ENCODE measurements at places on chromosomes 2 and 18. TPM values are rescaled to one million over a fixed set of nuclear protein-coding genes. Genes with fewer than 3 reads are reported as not detected.

The PTPN18 gene
- 30.2 TPM for total RNA-seq

The ALK gene
- total RNA-seq = not detected

The REG3G gene
- not detected for total RNA-seq

The PREPL gene
- 52.8 TPM for total RNA-seq

The UPP2 gene
- total RNA-seq = not detected

The DTNA gene
- 6.2 TPM for total RNA-seq

The TUBB8B gene
- total RNA-seq = not detected

The SRD5A2 gene
- total RNA-seq = not detected

The TMEM237 gene
- 37.9 TPM for total RNA-seq

The ABCB11 gene
- not detected for total RNA-seq

The EML6 gene
- 1.1 TPM for total RNA-seq

The EMILIN1 gene
- 212 TPM for total RNA-seq

The TACR1 gene
- not detected for total RNA-seq

The CACNB4 gene
- 3.4 TPM for total RNA-seq

The CRYGC gene
- total RNA-seq = not detected

The APOB gene
- total RNA-seq = 0.21 TPM

The RBKS gene
- total RNA-seq = 0.99 TPM

The DSC3 gene
- total RNA-seq = 5.6 TPM

The NR4A2 gene
- 1.8 TPM for total RNA-seq

The FTCDNL1 gene
- total RNA-seq = 0.76 TPM

The ACADL gene
- total RNA-seq = not detected

The HOXD1 gene
- total RNA-seq = not detected

The TRIM43 gene
- total RNA-seq = not detected

The LBX2 gene
- total RNA-seq = 1.0 TPM

The PPP1R1C gene
- total RNA-seq = 1.5 TPM

The HAT1 gene
- total RNA-seq = 44.6 TPM

The LOXHD1 gene
- total RNA-seq = not detected

The RAMP1 gene
- 93.4 TPM for total RNA-seq

The POTEC gene
- total RNA-seq = not detected

The DDX18 gene
- total RNA-seq = 49.4 TPM

The FSHR gene
- total RNA-seq = not detected

The CARF gene
- total RNA-seq = 17.0 TPM

The GDF7 gene
- 9.0 TPM for total RNA-seq

The MEIS1 gene
- 0.86 TPM for total RNA-seq

The SPIRE1 gene
- 47.0 TPM for total RNA-seq

The G6PC2 gene
- not detected for total RNA-seq

The MYCN gene
- 0.54 TPM for total RNA-seq

The INHBB gene
- total RNA-seq = 0.50 TPM

The PAPOLG gene
- 15.1 TPM for total RNA-seq

The ARL4C gene
- total RNA-seq = 37.1 TPM

The GPR17 gene
- total RNA-seq = not detected

The TRABD2A gene
- total RNA-seq = 0.21 TPM

The CD8B2 gene
- not detected for total RNA-seq

The MSGN1 gene
- total RNA-seq = not detected

The ABCG5 gene
- not detected for total RNA-seq

The KIF5C gene
- 10.2 TPM for total RNA-seq

The ERFE gene
- total RNA-seq = 1.0 TPM

The VAMP8 gene
- total RNA-seq = 3.1 TPM

The SH3RF3 gene
- total RNA-seq = 84.4 TPM

The ARHGEF4 gene
- total RNA-seq = 3.2 TPM

The FBLN7 gene
- total RNA-seq = 4.1 TPM

The OSBPL6 gene
- 3.7 TPM for total RNA-seq

The C2orf66 gene
- 0.27 TPM for total RNA-seq

The SLC4A5 gene
- 2.3 TPM for total RNA-seq

The TBR1 gene
- not detected for total RNA-seq

The CIB4 gene
- total RNA-seq = not detected

The GYPC gene
- total RNA-seq = 110 TPM

The ADRA2B gene
- total RNA-seq = not detected

The TLX2 gene
- not detected for total RNA-seq

The AGXT gene
- not detected for total RNA-seq

Data from osteocyte (in vitro differentiated cells).